K562 (cell line): ENCODE measurements at places on chromosomes 1 and 21. TPM values are rescaled to one million over a fixed set of nuclear protein-coding genes. Genes with fewer than 3 reads are reported as not detected.

GRCh38 chr1:245656189-245656717 lies 501.5 kb downstream of the KIF26B start:
- no peak overlapping the region for H3K27ac ChIP-seq
- peaks cover 50% of the 10 kb centered on the region for H3K27me3 ChIP-seq
- peak; percentile 4 for DNase-seq
- no peak overlapping the region for H3K4me3 ChIP-seq
- no peaks in the 10 kb centered on the region for H3K36me3 ChIP-seq
- no peaks in the 10 kb centered on the region for H3K4me1 ChIP-seq

- H3K36me3 ChIP-seq, result no peaks in the 10 kb centered on the region
- H3K4me3 ChIP-seq, result peak overlapping the region; percentile 15; the same call in 1 of the 2 replicates
- peak; percentile 96 for DNase-seq
- H3K4me1 ChIP-seq, result peaks cover 33% of the 10 kb centered on the region
These were observed 10.0 kb upstream of the AGPAT3 start for GRCh38 chr21:43854773-43855633.

PPIAL4G gene
- total RNA-seq, result not detected in 2 replicates

GPATCH4 gene
- 45.8 and 51.4 TPM in 2 replicates for total RNA-seq

RBM11 gene
- 2.2 and 3.0 TPM in 2 replicates for total RNA-seq

DNA sequence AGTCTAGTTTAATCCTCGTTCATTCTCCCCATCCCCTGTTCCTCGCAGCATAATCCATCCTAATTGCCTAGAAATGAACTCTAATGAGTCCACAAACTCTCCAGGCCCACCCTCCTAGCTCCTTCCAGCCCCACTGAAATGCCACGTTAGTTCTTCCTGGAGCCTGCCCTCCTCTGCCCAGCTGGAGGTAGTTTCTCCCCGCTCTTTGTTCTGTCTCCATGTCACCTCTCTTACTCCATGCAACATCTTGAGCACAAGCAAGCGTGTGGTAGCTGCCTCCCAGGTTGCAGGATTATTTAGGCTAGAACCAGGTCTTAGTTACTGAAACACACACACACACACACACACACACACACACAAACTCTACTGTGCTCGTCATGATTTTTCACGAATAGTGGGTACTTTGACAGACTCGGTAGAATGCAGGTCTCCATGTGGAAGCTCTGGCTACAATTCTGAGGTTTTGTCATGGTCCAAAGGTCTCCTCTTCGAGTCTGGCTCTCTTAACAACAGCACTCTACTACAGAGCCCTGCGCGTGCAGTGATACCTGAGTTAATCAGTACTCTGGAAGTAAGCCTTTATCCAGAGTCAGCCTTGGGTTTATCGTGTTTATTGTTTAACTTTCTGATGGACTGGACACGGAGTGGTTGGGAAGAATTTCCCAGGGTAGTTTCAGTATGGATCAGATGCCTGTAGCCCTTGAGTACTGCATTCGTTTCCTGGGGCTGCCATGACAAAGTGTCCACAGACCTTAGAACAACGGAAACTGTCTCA lies 27.5 kb downstream of the HUNK start:
- H3K27me3 ChIP-seq, result peaks cover 18% of the 10 kb centered on the region; the same call in 2 of the 3 replicates
- DNase-seq, result no peak
- no peaks in the 10 kb centered on the region for H3K4me1 ChIP-seq
- H3K4me3 ChIP-seq, result no peak overlapping the region
- H3K36me3 ChIP-seq, result no peaks in the 10 kb centered on the region
- H3K27ac ChIP-seq, result no peak overlapping the region

GRCh38 chr1:78035121-78035520 lies 10.6 kb upstream of the GIPC2 start:
- peaks cover 11% of the 10 kb centered on the region; the same call in 2 of the 3 replicates for H3K4me1 ChIP-seq
- no peaks in the 10 kb centered on the region for H3K27me3 ChIP-seq
- DNase-seq, result no peak
- no peak overlapping the region for H3K27ac ChIP-seq

DNA sequence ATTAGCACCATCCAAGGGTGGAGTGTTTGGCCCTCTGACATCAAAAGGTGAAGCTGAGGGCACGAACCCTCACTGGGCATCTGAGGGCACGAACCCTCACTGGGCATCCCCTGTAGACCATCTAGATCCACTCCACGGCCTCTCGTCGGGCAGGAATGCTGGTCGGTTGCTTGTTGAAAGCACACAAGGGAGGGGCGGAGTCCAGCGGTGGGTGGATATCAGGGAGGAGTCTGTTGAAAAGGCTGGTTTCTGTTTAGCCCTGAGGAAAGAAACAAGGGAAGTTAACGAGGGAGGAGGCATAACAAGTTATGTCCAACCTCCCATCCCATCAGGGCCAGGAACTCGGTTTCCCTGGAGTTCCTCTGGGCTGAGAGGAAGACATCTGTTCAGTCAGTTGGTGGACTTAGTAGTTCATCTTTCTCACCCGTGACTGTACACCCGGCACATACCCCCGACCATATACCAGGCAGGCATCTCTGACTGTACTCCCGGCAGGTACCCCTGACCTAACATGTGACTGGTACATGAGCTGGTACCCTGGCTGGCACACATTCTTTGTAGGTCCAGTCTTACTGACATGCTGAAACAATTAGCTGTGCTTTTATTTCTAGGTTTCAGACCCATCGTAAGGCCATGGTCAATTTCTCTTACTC lies 32.1 kb upstream of the PDE9A start:
- no peak for DNase-seq
- H3K4me3 ChIP-seq, result no peak overlapping the region
- H3K36me3 ChIP-seq, result no peaks in the 10 kb centered on the region
- peaks cover 43% of the 10 kb centered on the region for H3K27me3 ChIP-seq
- no peaks in the 10 kb centered on the region for H3K4me1 ChIP-seq

NOS1AP gene
- 0.54 and 0.95 TPM in 2 replicates for total RNA-seq

- peaks cover 51% of the 10 kb centered on the region for H3K36me3 ChIP-seq
- H3K4me1 ChIP-seq, result peaks cover 15% of the 10 kb centered on the region
- H3K27ac ChIP-seq, result peak overlapping the region; percentile 61; the same call in 2 of the 3 replicates
- no peaks in the 10 kb centered on the region for H3K27me3 ChIP-seq
- DNase-seq, result no peak
These were observed 9.9 kb upstream of the TMEM39B start for GRCh38 chr1:32062867-32063230.

FYB2 gene
- not detected in 2 replicates for total RNA-seq

DNA sequence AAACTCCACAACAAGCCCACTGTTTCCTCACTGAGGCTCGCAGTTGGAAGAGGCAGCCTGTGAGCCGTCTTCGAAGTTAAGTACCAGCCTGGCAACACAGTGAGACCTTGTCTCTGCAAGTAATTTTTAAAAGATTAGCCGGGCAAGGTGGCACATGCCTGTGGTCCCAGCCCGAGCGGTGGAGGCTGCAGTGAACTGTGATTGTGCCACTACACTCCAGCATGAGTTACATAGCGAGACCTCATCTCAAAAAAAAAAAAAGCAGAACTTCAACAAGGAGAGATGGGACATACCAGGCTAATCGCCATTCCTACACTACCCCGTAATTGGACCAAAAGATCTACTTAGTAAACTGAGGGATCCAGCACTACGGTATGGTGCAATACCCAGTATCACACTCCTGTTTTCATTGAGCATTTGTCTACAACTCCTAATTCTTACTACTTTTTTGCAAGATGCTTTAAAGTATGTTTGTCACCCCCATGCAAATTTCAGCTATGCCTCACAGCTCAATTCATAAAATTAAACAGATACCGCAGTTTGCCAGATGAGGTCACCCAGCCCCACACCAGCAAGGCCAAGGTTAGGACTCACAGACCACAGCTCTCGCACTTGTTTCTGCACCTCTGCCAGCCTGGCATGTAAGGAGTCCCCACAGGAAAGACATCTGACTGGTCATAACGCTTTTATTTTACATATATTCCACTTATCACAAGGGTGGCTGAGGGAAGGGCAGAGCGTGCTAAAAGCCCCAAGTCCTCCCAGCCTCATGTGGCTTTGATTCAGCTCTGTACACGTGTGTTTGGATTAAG lies 21.0 kb downstream of the SDE2 start:
- no peak overlapping the region for H3K4me3 ChIP-seq
- peaks cover 54% of the 10 kb centered on the region for H3K36me3 ChIP-seq
- peak; percentile 35 for DNase-seq
- H3K27ac ChIP-seq, result no peak overlapping the region
- H3K4me1 ChIP-seq, result peaks cover 7% of the 10 kb centered on the region
- H3K27me3 ChIP-seq, result no peaks in the 10 kb centered on the region

GRCh38 chr1:33441088-33441745 lies 10.3 kb upstream of the PHC2 start:
- H3K27ac ChIP-seq, result no peak overlapping the region
- DNase-seq, result no peak
- no peaks in the 10 kb centered on the region; the same call in 1 of the 2 replicates for H3K4me1 ChIP-seq
- no peak overlapping the region for H3K4me3 ChIP-seq

FAF1 gene
- total RNA-seq, result 186 and 190 TPM in 2 replicates

KLF17 gene
- total RNA-seq, result not detected in 2 replicates

DNA sequence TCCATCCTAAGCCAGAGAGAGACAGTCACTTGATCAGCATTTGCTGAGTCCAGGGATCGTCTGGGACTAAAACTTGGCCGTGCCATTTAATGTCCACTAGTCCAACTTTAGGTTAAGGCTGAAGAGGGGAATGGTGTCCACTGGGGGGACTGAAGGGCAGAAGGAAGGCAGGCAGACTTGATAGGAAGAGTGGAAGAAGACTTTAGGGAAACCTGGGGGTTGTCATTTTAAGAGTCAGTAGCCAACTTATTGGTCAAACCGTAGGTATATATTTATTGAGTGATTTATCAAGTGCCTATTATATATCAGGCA lies 1.3 kb upstream of the LMOD1 start:
- no peaks in the 10 kb centered on the region for H3K27me3 ChIP-seq
- peaks cover 25% of the 10 kb centered on the region; the same call in 2 of the 3 replicates for H3K4me1 ChIP-seq
- no peaks in the 10 kb centered on the region for H3K36me3 ChIP-seq
- no peak overlapping the region for H3K4me3 ChIP-seq
- H3K27ac ChIP-seq, result no peak overlapping the region
- peak; percentile 32 for DNase-seq

- no peaks in the 10 kb centered on the region for H3K36me3 ChIP-seq
- no peaks in the 10 kb centered on the region for H3K4me1 ChIP-seq
- H3K27ac ChIP-seq, result no peak overlapping the region
- no peak overlapping the region for H3K4me3 ChIP-seq
- no peaks in the 10 kb centered on the region for H3K27me3 ChIP-seq
- no peak for DNase-seq
These were observed 112.9 kb downstream of the ZBTB18 start for GRCh38 chr1:244163861-244164510.

ANGPTL1 gene
- total RNA-seq, result 0.04 TPM in 1 of 2 replicates, not detected in the other

DNA sequence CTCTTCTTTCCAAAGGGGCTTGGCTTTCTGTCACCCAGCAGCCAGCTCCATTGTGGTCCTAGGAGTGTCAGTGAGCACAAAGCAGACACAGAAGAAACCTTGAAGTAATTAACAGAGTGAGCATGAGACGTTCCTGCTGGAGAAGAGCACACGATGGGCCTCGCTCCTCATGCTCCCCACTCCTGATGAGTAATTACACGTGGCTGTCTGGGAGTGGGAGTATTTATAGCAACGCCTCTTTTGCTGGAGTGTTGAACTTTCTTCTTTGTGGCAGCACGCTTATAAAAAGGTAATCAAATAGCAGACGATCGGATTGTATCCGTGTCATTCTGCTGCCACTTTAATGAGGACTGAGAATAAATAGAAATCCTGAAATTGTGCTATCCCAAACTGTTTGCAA lies 185.8 kb downstream of the CAMTA1 start:
- H3K27me3 ChIP-seq, result peaks cover 59% of the 10 kb centered on the region
- H3K4me3 ChIP-seq, result no peak overlapping the region
- H3K4me1 ChIP-seq, result no peaks in the 10 kb centered on the region
- no peak overlapping the region for H3K27ac ChIP-seq

GRCh38 chr1:9022773-9023172 lies 3.5 kb downstream of the SLC2A7 start:
- peaks cover 6% of the 10 kb centered on the region; the same call in 1 of the 2 replicates for H3K4me1 ChIP-seq
- no peak overlapping the region for H3K4me3 ChIP-seq
- H3K27ac ChIP-seq, result no peak overlapping the region

DNA sequence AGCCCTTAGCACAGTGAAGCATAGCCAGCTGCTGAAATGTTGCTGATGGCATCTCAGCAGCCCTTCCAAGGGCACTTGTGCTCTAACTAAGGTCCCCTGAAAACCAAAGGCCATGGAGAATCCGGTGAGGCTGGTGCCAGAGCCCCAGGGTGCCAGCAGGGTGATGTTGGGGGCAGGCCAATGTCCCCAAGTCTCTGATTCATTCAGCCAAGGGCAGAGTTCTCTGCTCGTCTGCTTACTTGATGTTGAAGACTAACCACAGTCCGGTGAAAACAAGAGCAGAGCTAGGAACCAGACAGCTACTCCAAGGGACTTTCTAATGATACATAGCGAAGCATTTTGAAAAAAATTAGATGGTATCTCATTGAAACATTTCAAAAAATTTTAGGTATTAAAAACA lies 149.8 kb downstream of the ZZZ3 start:
- H3K27ac ChIP-seq, result no peak overlapping the region
- H3K36me3 ChIP-seq, result no peaks in the 10 kb centered on the region
- DNase-seq, result no peak
- no peaks in the 10 kb centered on the region; the same call in 2 of the 3 replicates for H3K4me1 ChIP-seq
- H3K27me3 ChIP-seq, result peaks cover 19% of the 10 kb centered on the region

DNA sequence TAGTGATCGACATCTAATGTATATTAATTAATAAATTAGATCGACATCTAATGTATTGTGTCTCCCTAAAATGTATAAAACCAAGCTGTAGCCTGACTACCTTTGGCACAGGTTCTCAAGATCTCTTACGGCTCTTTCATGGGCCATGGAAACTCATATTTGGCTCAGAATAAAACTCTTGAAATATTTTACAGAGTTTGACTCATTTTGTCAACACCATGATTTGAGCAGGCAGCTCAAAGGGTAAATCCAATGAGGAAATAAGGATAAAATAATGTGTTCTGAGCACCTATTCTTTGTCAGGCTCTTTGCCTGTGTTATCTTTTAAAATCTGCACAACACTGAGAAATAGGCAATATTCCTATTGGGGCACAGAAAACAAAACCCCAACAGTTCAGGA lies 223.4 kb upstream of the DUSP10 start:
- no peak overlapping the region for H3K4me3 ChIP-seq
- peaks cover 9% of the 10 kb centered on the region; the same call in 2 of the 3 replicates for H3K4me1 ChIP-seq
- DNase-seq, result no peak

- no peak overlapping the region for H3K27ac ChIP-seq
- peaks cover 10% of the 10 kb centered on the region; the same call in 2 of the 3 replicates for H3K4me1 ChIP-seq
- no peak overlapping the region for H3K4me3 ChIP-seq
- no peaks in the 10 kb centered on the region for H3K27me3 ChIP-seq
These were observed 185.5 kb downstream of the ZNF281 start for GRCh38 chr1:200224315-200224714.

GRCh38 chr1:21685946-21686678 lies 17.0 kb upstream of the RAP1GAP start:
- peaks cover 84% of the 10 kb centered on the region for H3K36me3 ChIP-seq
- H3K4me3 ChIP-seq, result no peak overlapping the region
- no peak for DNase-seq
- H3K4me1 ChIP-seq, result peaks cover 8% of the 10 kb centered on the region; the same call in 1 of the 2 replicates
- no peaks in the 10 kb centered on the region for H3K27me3 ChIP-seq
- H3K27ac ChIP-seq, result peak overlapping the region; percentile 89; the same call in 2 of the 3 replicates

- no peak overlapping the region for H3K4me3 ChIP-seq
- H3K4me1 ChIP-seq, result no peaks in the 10 kb centered on the region
- H3K36me3 ChIP-seq, result no peaks in the 10 kb centered on the region
- no peaks in the 10 kb centered on the region; the same call in 1 of the 2 replicates for H3K27me3 ChIP-seq
- no peak for DNase-seq
These were observed 4.1 kb downstream of the IVL start for GRCh38 chr1:152912471-152912870.

- no peaks in the 10 kb centered on the region for H3K27me3 ChIP-seq
- H3K27ac ChIP-seq, result peak overlapping the region; percentile 77
- peaks cover 35% of the 10 kb centered on the region for H3K4me1 ChIP-seq
- peaks cover 31% of the 10 kb centered on the region for H3K36me3 ChIP-seq
- H3K4me3 ChIP-seq, result peak overlapping the region; percentile 95
These were observed 424 bp upstream of the NECAP2 start for GRCh38 chr1:16440131-16440469.

S100A7A gene
- not detected in 2 replicates for total RNA-seq
